ENCODE measurements at places on chromosomes 13 and 19.

DNA sequence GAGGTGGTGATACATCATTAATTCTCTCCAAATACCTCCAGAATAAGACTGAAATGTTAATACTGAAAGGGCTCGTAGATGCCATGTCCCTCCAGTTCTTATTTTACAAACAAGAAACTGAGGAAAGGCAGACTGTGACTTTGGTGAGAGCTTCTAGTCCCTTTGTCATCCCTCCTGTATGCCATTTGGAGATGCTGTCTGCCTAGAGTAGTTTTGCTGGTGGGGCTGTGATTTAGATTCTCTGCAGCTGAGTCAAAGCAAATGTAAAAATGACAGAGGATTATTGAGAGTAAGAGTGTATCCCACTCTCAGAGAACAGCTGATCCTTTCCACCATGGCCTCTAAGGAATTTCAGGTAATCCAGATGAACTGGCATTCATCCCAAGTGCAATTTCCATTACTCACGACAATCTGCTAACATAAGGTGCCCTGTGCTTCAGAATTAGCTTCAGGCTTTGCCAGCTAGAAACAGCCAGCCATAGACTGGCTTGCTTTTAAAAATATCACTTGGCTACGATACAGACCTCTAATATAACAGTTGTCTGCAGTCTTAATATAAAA lies 16.8 kb downstream of the PABPC3 start:
- no peak for DNase-seq

DNA sequence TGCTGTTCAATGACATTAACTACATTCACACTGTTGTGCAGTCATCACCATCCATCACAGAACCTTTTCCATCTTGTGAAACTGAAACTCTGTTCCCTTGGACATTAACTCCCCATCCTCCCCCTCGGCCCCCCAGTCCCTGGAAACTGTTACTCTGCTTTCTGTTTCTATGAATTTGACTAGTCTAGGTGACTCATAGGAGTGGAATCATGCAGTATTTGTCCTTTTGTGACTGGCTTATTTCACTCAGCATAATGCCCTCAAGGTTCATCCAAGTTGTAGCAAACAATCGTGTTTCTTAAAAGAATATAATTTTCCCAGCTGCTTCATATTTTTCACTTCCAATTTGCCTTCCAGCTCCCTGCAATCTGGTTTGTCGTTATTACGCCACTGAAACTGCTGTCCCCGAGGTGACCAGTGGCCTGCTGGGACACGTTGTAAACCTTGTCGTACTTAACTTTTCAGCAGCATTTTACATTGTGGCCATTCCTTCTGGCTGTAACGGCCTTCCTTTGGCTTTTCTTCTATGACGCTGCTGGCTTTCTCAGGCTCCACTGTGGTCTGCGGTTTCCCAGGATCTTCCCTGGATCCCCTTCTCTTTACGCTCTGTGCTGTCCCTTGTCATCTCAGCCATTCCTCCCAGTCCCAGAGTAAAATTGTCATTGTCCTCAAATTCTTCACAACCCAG lies 74.0 kb downstream of the DHRS12 start:
- DNase-seq = peak; percentile 93

GRCh38 chr19:19040417-19040816 lies 7.0 kb downstream of the ARMC6 start:
- DNase-seq = peak; percentile 96

- DNase-seq = no peak
These were observed 11.7 kb downstream of the HIF3A start for GRCh38 chr19:46308510-46308909.

GRCh38 chr13:49908637-49909036 lies 27.5 kb downstream of the SPRYD7 start:
- no peak for DNase-seq

GRCh38 chr13:80906860-80907259 lies 565.9 kb upstream of the SPRY2 start:
- no peak for DNase-seq

DNA sequence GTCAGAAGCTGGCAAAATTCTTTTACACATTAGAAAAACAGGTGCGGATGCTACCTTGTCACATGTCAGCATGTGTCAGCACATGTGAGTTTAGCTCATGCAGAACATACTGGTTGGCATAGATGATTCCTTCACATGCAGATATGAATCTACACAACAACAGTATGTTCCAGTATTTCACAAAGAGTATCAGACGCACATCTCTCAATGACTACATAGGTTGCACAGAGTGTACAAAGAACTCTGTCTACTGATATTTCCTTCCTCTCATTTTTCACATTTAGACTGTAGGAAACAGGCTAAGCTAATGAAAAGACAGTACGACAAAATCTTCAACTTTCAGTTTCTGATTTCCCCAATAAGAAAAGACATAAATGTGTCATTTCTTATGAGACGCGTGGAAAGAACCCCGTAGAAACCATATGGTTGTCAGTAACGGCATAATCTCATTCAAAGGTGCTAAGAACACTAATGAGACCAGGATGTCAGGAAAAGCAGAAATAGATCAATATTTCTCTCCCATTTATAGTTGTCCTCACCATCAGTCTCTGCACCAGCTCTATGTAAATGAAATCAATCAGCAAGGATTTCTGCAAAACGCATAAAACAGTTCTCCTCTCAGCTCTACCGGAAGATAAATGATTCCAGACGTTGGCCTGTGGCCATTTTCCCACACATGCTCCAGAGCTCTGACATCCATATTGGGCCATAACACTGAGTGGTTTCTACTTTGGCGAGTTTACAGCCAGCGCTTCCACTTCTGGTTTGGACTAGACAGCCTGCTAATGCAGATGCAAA lies 81.2 kb downstream of the STARD13 start:
- peak; percentile 94 for DNase-seq

GRCh38 chr13:42101821-42102585 lies 53.6 kb downstream of the DGKH start:
- no peak for DNase-seq

DNA sequence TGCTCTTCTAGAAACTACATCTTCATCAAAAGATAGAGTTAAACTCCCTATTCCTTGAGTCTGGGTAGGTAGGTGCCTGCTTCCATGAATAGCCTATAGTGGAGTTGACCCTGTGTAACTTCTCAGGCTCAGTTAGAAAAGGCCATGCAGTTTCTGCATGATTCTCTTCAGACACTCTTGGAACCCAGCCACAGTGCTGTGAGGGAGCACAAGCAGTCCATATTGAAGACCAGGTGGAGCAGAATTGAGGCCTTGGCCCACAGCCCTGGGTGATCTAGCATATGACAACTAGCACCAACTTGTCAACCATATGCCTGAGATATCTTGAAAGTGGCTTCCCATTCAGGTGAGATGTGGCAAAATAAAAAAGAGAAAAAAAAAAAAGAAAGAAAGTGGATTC lies 10.3 kb upstream of the PAN3 start:
- no peak for DNase-seq

GRCh38 chr19:52138983-52139251 lies 821 bp downstream of the ZNF616 start:
- DNase-seq = no peak

- DNase-seq = no peak
These were observed 35.3 kb upstream of the RFC3 start for GRCh38 chr13:33782631-33783030.

DNA sequence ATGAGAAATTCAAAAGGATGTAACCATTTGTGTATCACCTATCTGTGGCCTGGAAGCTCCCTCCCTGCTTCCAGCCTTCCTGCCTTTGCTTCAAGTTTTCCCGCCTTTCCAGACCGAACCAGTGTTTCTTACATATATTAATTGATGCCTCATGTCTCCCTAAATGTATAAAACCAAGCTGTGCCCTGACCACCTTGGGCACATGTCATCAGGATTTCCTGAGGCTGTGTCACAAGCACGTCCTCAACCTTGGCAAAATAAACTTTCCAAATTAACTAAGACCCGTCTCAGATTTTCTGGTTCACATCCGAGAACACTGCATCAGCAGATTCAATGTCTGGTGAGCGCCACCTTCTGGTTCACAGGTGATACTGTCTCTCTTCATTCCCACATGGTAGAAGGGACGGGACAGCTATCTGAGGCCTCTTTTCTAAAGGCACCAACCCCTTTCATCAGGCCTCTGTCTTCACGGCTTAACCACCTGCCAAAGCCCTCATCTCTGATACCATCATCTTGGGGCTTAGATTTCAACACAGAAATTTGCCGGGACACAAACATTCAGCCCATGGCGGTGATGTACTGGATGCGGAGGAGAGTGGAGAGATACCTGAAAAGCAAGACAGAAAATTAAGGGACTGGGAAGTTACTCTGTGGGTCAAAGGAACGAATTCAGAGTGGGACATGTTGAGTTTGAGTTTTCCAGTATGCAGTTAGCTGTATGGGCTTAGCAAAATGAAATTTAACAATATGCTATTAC lies 58.7 kb upstream of the PABPC3 start:
- peak; percentile 85 for DNase-seq

DNA sequence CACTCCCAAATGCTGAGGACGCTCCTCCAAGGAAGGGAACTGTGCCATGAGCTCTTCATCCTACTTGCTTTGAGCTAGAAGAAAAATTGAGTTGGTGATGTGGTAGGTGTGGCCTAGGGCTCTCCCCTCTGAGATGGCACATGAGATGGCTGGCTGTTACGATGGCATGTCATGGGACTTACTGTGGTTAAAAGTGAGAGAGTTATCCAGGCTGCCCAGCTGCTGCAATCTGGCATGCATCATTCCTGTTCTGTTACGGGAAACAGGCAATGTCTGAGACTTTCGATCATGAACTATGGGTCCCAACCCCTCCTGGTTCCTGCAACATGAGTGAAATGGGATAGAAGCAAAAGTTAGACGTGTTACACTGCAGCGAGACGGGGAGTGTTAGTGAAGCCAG lies 93.3 kb upstream of the SLC15A1 start:
- DNase-seq = no peak

DNA sequence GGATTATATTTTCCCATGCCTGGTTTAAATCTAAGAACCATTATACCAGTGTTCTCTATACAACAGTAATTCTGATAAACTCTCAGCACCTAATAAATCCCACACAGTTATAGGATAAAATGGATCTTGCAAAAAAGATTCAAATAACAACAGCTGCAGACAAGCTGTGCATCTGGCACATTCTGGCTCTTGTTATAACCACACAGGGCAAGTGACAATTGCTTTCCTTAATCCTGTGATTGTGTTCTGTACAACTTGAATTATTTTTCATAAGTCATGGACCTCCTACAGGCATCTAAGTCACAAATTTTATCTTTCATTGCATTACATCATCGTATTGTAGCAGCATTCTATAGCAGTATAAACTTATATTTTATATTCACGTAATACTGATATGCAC lies 948.3 kb downstream of the SLITRK1 start:
- no peak for DNase-seq

DNA sequence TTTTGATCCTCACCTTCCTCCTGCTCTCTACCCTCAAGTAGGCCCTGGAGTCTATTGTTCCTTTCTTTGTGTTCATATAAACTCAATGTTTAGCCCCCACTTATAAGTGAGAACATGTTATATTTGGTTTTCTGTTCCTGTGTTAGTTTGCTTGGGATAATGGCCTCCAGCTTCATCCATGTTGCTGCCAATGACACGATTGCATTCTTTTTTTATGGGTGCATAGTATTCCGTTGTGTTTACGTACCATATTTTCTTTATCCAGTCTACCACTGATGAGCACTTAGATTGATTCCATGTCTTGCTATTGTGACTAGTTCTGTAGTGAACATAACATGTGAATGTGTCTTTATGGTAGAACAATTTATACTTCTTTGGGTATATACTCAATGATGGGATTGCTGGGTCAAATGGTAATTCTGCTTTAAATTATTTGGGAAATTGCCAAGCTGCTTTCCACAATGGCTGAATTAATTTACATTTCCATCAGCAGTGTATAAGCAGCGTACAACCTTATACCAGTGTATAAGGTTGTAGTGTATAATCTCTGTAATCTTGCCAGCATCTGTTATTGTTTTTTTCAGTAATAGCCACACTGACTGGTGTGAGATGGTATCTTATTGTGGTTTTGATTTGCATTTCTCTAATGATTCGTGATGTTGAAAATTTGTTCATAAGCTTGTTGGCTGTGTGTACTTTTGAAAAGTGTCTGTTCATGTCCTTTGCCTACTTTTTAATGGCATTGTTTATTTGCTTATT lies 288.9 kb downstream of the KCNRG start:
- DNase-seq = no peak

GRCh38 chr13:68234274-68234673 lies 1004.1 kb upstream of the PCDH9 start:
- DNase-seq = peak; percentile 65

GRCh38 chr19:13430790-13431582 lies 75.3 kb downstream of the CACNA1A start:
- DNase-seq = peak; percentile 50

DNA sequence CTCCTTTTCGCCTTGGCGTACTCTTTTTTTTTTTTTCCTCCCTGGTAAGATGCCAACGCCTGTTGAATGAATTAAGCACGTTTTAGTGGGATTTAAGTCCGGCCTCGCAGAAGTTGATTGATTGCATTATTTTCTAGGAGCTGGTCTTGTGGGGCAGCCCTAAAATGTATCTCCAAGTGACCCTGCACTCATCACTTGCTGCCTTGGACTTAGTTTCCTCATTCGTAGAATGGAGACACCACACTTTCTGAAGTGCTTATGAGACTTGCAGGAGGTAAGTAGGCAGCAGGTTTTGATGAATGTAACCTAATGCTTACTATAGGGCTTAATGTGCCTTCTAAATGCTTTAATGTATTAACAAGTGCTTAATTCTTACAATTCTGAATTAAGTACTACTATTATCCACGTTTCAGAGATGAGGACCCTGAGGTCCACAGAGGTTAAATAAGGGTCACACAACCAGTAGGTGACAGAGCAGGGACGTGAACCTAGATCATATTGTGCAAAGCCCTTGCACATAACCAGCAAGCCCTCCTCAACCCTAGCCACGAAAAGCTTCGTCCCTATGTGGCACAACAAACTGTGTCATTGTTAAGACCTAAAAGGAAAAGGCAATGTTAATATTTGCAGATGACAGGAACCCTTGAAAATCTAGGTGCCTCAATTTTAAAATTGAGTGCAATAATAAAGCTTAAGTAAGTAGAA lies 514 bp upstream of the ARGLU1 start:
- DNase-seq = no peak

GRCh38 chr13:95226050-95226449 lies 75.2 kb downstream of the ABCC4 start:
- DNase-seq = no peak

DNA sequence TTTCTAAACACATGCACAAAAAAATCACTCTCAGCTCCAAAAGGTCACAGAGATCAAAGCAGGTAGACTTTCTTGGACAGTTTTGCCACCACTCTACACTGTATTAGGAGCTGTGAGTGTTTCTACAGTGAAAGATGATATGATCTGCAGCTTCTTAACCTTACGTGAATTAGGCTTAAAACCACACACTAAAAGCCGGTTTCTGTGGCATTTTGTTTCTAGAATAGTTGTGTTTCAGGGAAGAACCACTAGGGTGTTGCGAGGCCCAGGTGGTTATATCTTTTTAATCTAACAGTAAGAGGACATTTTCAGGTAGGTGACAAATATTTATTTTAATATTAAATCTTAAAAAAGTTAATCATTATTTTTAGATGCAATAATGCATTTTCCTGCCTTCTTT lies 216.4 kb downstream of the KLF5 start:
- DNase-seq = no peak

GRCh38 chr19:32373585-32374295 lies 28.3 kb downstream of the ZNF507 start:
- peak; percentile 99 for DNase-seq

- DNase-seq = no peak
These were observed 23.4 kb upstream of the SLITRK1 start for GRCh38 chr13:83905641-83906040.

- DNase-seq = no peak
These were observed 53.3 kb upstream of the POSTN start for GRCh38 chr13:37651891-37652290.
